ENCODE measurements at places on chromosomes 1 and 21.

DNA sequence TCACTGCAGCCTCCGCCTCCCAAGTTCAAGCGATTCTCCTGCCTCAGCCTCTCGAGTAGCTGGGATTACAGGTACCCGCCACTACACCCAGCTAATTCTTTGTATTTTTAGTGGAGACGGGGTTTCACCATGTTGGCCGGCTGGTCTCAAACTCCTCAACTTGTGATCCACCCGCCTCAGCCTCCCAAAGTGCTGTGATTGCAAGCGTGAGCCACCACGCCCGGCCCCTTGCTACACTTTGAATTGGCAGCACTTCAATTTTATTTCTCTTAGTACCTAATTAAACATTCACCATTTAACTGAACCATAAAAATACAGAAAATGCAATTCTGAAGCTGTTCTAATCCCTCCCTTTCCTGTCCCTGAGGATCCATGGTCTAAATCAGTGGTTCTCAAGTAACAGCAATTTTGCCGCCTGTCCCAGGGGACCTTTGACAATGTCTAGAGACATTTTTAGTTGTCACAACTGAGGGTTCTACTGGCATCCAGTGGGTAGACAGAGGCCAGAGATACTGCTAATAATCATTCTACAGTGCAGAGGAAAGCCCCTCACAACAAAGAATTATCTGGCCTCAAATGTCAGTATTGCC lies 4.3 kb upstream of the BCL2L15 start:
- no peak for DNase-seq

DNA sequence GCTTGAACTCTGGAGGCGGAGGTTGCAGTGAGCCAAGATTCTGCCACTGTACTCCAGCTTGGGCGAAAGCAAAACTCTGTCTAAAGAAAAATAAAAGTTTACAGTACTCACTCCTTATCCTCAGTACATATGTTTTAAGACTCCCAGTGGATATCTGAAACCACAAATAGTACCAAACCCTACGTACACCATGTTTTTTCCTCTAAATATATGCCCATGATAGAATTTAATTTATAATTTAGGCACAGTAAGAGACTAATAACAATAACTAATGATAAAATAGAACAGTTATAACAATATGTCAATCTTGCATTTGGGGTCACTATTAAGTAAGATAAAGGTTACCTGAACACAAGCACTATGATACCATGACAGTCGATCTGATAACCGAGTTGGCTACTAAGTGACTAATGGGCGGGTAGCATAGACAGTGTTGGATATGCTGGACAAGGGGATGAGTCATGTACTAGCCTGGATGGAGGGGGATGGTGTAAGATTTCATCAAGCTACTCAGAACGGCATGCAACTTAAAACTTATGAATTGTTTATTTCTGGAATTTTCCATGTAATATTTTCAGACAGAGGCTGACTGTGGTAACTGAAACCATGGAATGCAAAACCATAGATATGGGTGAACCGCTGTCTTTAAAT lies 43.7 kb downstream of the ST7L start:
- DNase-seq = no peak

- DNase-seq = no peak
Measured at GRCh38 chr1:82972841-82973553, 1025.9 kb downstream of the TTLL7 start.

GRCh38 chr1:11780380-11781147 lies 18.6 kb downstream of the C1orf167 start:
- no peak for DNase-seq

DNA sequence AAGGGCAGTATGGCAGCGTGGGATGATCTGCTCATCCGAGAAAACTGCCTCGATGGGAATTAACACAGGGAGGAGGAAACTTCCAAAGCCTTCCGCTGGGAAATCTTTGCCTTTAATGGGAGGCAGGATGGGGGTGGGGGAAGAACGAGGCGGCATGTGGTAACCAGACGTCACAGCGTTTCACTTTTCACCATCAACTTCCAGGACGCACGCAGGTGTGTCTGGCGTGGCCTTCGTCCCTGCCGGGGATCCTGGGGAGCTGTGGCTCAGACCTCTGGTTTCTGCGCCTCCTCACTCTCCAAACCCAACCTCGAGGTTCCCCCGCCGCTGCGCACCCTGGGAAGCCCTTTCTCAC lies 282 bp downstream of the RSPH1 start:
- DNase-seq = no peak

DNA sequence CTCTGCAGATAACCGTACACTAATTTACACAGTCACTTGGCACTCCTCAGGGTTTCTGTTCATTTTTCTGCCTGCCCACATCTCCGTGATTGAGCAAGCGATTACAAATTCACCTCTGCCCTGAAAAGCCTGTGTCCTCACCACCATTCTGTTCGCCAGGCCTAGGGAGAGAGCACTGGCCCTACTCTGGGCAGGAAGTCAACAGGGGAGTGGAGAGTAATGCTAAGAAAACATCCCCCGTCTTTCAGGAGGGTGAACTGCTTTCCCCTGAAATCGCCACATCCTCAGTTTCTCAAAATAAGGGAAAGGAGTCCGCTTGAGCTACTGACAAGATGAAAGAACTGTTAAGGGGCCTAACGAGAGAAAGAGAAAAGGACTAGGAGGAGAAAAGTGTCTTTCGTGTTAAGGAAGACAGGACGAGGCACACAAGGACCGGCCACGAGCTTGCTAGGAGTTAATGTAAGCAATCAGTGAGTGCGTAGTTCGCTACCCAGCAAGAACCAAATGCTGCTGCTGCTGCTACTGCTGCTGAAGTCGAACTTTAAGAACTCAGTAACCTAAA lies 632 bp downstream of the PEX19 start:
- DNase-seq = no peak

DNA sequence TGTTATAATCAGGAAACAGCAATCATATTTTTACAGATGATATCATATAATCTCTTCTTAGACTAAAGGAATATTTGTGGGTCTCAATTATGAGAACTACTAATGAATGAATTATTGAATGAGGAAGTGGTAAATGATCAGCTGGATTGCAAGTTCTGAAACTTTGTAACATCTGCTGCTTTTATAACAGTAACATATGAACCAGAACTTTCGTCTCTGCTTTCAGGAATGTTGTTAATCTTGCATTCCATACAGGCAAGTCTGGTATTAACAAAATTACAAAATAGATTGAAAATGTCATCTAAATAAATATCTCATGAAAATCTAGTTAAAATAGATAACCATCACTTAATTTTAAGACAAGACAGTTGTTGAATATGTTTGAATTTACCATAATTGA lies 110.5 kb upstream of the COL11A1 start:
- no peak for DNase-seq

DNA sequence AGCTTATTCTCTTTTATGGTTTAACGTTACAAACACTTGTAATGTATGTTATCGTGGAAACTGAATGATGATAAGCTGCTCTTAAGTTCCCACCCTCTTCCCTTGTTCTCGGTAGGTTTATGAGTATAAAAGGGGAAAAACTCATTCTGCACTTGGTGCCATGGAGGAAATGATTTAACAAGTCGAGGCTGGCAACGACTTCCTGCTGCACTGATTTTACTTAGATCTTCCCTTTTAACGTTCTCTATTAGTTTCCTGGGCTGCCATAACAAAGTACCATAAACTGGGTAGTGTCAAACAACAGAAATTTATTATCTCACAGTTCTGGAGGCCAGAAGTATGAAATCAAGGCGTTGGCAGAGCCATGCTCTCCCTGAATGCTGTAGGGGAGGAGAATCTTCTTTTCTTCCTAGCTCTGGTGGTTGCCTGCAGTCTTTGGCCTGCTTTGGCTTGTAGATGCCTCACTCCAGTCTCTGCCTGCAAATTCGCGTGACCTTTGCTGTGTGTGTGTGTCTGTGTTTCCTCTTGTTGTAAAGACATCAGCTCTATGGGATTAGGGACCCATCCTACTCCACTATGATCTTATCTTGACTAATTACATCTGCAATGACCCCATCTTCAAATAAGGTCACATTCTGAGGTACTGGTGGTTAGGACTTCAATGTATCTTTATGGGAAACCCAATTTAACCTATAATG lies 26.3 kb downstream of the HUNK start:
- no peak for DNase-seq

GRCh38 chr1:43970502-43970901 lies 692 bp downstream of the DPH2 start:
- DNase-seq = no peak

GRCh38 chr21:35909456-35910223 lies 150.7 kb downstream of the SETD4 start:
- DNase-seq = no peak

GRCh38 chr1:105373681-105374080 lies 1624.0 kb downstream of the AMY1C start:
- no peak for DNase-seq

DNA sequence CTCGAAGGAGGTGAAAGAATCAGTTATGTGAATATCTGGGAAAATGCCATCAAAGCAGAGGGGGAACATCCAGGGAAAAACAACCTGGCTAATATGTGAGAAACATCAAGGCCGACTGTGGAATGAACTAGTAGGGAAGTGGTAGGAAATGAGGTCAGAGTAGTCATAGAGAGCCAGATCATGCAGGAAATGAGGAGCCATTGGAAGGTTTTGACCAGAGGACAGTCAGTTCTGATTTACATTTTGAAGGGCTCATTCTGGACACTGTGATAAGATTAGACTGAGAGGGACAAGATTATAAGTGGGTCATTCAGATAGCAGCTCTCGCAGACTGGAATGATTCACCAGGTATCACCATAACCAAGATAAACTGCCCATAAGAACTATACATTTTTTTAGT lies 63.7 kb downstream of the SYT14 start:
- DNase-seq = no peak

DNA sequence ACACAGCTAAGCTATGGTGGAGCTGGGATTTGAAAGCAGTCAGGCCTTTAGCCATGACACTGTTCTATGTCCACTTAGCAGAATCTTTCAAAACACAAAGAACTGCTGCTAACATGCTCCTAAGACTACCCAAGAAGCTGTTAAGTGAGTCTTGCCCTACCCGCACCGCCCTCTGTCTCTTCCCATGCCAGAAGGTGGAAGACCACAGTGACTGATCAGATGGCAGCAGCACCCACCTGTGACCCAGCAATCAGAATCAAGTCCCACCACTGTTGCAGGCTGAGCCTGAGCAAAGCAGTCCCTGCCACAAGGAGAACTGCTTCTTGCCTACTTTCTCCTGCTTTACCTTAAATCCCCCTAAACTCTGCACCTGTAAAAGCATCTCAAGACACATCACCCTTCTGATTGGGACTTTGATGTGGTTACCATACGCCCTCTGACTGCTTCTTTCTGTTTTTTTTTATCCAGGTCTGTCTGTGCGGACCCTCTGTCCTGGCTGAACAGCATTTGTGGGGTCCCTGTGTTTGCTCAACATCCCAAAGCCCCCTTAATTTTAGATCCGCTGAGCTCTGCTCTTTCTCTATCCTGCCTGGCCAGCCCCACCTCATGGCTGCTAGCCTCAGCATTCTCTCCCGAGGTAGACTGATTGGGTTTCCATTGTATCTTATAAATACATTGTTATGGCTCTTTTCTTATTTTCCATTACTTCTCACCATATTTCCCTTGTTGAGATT lies 16.0 kb downstream of the IRF2BP2 start:
- no peak for DNase-seq

Data from stimulated activated CD4-positive, alpha-beta T cell treated with anti-CD3 and anti-CD28 coated beads, Interleukin-2, amount 100 ng/mL, for 4 hours (primary cell).